ENCODE measurements at places on chromosomes 2 and 18.

DNA sequence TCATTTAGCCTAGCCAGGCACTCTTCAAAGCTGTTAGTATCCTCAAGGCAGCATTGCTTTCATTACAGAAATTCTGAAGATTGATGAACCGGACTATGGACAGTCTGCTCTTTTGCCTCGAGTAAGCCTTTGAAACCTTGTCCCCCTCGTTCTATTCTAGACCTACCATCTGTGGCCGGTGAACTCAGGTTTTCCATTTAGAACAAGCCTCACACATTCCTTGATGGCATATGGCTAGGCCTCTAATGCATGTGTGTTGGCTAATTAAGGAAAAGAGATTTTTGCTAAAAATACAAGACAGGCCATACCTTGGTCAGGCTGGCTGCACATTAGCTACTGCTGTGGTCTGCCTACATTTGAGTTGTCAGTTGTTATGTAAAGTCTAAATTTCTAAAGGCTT is 111.8 kb downstream of the CERS6 start:
- DNase-seq: no peak

DNA sequence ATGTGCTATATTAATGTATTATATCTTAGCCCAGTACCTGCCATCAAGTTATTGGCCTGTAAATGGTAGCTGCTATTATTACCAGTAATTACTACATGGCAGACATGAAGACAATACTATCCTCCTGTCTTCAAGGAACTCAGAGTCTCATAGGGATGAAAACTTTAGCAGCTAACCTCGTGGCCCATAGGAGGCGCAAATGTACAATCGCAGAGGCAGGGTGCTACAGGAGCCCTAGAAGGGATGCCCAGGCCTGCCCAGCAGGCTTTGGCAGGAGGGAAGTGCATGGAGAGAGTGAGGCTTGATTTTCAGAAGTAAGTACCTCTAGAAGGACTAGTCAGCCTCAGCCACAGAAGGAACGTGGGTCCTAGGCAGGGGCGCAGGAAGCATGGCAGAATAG is 44.7 kb upstream of the KIDINS220 start:
- DNase-seq: peak; percentile 70

- no peak for DNase-seq
Observed at GRCh38 chr18:22543769-22544168, 126.1 kb upstream of the CTAGE1 start.

DNA sequence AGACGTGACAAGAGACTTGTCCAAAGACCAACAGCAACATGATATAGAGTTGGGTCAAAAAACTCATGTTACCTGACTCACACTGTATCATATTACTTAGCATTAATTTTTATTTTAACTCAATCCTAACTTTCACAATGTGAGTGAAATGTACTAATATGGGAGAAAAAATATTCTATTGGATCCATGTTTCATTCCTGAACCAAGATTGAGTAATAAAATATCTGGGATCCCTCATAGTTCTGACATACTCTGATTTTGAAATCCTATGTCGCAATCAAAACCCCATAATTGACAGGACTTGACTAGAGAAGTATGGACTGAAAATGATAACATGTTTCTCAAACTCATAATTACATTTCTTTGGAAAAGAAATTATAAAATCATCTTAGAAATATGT is 190.4 kb downstream of the RIT2 start:
- no peak for DNase-seq

Data from D341Med (cell line).